ENCODE measurements at places on chromosomes 4 and X.
A peak's percentile ranks its signal among the peaks of the same experiment; 100 is the strongest.

- DNase-seq: no peak
Observed at GRCh38 chr4:27020603-27021002, 160.0 kb downstream of the STIM2 start.

DNA sequence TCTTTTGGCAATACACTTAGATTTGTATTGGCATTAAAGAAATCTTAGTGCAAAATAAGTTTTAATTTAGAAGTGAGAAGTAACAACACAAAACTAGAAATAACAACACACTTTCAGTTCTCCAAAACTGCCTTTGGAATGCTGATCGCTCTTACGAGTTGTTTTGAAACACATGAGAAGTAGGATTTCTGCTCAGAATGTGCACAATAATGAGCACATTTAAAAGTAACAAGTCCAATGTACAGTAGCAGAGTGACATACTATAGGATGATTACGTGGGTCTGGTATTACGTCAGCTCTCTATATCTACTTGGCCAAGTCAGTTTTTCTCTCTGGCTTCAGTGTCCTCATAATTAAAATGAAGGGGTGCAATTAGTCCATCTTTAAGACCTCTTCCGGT, 164.8 kb downstream of the CHM start:
- DNase-seq: no peak

GRCh38 chr4:138056541-138056940, 185.6 kb downstream of the SLC7A11 start:
- no peak for DNase-seq

DNA sequence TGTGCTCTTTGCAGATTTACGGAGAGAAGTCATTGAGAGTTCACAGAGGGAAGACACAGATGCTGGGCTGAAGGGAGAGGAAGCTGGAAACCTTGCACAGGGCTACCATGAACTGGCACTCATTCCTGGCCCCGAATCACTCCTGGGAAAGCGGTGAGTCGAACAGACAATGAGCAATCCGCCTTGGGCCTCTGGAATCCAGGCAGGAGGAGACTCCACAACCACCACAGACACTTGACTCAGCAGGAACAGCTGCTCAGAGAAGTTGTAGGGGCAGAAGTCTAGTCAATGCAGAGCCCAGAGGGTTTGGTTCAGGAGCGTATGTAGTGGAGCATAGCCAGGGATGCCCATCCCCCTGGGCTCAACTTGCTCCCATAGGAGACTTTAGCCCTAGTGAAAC, 62.8 kb upstream of the GRIA3 start:
- DNase-seq: no peak

DNA sequence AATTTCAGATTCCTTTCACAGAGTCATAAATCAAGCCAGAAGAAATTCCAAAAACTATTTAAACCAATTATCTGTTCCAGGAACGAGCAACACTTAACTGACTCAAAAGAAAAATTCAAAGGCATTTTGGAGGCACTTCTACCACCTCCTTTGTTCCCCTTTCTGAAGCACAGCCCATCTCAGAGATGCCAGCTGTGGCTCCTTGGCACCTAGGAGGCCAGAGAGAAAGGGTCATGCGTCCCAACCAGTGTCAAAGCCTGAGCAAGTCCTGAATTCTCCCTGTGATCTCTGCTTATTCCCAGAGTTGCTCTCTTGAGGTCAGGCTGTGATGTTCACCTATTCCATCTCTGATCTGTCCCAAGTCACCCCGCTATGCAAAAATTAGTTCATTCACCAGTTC, 105.0 kb upstream of the S100G start:
- DNase-seq: no peak

DNA sequence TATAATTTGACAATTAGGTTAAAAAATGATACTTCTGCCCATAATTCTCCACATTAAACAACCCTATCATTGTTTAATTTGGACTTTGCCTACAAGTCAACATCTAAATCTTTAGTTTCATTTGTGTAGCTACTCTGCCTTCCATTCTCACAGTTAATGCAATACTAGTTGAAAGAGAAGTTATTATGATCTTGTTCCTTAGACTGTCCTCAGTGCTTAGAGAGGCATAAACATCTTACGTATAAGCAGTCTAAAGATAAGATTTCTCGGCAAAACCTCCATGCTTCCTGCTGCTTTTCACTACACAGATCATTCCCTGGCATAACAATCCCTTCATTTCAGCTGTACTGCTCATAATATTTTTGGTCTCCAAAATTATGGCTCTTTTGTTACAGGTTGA, 105.1 kb upstream of the CAMK2D start:
- DNase-seq: no peak

DNA sequence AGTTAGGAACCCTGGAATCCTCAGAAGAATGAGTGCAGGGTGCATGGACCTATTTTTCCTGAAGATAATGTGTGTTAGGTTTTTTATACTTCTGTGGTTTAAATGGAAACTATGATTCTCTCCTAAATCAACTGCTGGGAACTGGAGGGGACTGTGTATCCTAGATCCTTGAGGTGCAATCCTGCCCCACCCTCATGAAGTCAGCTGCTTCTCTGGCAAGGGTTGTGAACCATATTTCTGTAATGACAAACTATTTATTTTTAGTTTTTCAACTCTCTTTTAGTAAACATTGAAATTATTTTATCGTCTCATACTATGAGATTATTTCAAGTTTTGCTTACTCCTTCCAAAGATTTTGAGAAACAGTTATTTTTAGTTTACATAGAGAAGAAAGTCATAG, 25.8 kb upstream of the VEGFC start:
- no peak for DNase-seq

DNA sequence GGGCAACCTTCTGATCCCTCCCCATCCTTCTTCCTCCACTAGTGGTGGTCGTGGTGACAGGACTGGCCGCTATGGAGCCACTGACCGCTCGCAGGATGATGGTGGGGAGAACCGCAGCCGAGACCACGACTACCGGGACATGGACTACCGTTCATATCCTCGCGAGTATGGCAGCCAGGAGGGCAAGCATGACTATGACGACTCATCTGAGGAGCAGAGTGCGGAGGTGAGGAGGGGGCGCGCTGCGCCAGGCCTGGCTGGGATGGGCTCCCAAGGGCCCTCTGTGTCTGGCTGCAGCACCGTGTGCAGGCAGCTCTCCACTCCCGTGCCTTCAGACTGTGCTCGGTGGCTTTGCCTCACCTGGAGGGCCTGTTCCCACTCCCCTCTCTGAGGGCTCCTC, 24.3 kb downstream of the RBM10 start:
- no peak for DNase-seq

DNA sequence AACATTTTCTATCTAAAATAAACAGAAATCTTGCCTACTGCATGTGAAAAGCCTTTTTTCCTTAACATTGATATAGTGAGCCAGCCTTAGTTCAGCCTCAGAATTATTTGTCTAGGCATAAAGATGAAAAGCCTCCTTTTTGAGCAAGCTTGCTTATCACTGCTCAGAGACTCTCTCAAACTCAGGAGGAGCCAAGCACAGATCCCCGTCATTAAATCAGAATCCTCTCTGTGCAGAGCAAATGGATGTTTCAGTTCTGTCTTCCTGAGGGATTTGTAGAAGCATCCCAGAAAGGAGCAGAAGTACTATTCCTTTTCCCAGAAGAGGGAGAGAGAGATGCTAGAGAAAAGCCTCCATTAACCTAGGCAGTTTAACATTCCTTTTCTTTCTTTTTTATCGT, 186.9 kb upstream of the LNX1 start:
- no peak for DNase-seq

DNA sequence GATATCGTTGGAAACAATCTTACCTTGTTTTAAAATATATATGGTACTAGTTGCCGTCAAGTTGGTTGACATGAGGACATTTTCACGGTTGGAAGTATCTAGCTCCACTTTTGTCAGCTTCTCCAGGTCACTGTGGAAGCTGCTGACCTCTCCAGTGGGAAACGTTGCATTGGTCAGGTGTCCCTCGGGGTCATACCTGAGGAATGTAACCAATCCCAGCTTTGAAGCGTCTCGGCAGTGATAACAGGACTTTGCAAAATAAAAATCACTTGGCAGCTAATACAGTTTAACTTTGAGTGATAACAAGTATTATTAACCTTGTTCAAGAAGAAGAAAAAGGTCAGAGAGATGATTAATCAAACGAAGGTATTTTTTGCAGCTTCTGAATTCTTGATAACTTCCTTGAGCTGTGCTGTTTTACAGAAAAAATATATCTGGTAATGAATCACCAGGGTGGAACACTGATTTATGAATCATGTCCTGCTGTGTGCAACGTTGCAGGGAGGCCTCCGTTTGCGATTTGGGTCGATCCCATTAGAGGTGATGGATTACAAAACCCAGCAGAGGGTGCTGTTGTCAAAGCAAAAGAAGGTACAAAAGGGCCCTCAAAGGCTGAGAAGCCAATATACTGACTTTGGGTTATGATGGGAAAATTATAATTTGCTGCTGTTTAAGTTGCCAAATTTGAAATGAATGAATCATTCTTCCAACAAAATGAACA, 60.1 kb downstream of the SH2D1A start:
- peak; percentile 79 for DNase-seq

DNA sequence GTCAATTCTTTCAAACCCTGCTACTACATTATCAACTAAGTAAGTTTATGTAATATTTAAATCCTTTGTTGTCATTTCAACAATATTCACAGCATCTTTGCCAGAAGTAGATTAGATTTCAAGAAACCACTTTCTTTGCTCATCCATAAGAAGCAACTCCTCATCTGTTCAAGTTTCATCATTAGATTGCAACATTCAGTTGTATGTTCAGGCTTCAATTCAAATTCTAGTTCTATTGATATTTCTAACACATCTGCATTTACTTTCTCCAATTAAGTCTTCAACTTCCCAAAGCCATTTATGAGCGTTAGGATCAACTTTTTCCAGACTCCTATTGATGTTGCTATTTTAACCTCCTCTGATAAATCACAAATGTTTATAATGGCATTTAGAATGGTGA, 66.1 kb downstream of the BMP3 start:
- DNase-seq: no peak

- DNase-seq: no peak
Observed at GRCh38 chrX:149060921-149061320, 444.2 kb downstream of the IDS start.

DNA sequence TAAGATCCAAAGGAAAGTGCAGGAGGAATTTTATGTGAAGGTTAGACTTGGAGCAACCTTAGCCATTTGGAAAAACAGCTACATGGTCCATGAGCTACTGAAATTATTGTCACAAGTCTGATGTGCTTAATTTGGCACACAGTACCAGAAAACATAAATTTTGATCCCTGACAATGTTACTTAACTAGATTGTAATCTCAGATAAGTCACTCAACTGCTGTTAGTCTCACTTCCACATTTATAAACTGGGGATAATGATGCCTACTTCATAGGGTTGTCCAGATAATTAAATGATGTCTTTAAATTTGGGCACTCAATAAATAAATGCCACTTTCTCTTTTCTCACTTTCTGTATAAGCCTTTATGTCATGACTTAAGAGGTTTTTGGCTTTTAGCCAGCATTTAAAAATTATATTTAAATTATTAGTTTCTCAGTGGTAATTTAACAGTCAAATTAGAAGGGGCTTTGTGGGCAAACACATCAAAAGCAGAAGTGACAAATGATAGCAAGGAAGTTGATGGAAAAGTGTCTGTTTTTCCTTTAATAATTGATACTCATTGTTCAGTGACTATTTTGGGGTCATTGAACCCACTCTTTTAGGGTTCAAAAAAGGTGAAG, 58.3 kb downstream of the PAQR3 start:
- DNase-seq: peak; percentile 27

GRCh38 chr4:807792-808191, 18.1 kb downstream of the CPLX1 start:
- DNase-seq: no peak

- no peak for DNase-seq
Observed at GRCh38 chr4:117134386-117134785, 49.0 kb upstream of the TRAM1L1 start.

DNA sequence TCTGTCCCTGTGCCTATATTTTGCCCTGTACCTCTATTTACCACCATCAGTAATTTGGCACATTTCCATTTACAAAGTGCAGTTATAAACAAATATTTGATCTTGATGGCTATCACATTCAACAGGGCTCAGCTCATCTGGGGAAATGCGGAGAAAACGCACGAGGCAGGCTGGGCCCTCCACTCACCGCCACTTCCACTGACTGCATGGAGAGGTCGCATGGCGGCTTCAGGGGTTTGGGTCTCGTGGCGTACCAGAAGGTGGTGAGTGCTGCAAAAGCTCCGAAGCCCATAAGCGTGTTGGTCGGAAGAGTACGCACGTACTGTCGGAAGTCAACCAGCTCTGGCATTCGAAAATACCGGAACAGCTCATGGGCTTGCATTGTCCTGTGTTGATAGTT, 22.6 kb downstream of the ACSL1 start:
- no peak for DNase-seq

DNA sequence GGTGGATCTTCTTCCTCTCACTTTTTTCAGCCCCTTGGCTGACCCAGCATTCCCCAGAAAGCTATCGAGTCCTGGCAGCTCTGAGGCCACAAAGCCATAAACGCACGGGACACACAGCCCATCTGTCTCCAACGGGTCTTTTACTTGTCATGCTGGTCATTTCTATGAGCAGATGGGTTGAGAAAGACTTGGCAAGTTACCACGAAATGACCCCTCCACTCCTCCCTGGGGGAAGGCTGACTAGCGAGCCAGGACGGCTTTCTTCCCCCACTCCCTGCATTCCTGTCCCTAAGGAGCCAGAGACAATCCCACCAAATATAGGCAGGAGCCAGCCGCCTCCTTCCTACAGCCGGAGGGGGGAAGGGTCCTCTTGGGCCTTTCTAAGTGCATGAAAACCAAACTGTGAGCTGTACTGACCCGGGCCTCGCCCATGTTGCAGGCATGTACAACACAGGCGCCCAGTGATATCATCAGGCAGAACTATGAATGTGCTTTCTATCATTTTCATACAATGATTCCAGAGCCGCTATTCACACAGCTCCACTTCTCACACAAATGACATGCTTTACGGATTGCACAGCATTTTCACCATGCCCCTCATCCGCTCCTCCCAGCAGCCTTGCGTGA, 28.6 kb downstream of the AFAP1 start:
- no peak for DNase-seq

DNA sequence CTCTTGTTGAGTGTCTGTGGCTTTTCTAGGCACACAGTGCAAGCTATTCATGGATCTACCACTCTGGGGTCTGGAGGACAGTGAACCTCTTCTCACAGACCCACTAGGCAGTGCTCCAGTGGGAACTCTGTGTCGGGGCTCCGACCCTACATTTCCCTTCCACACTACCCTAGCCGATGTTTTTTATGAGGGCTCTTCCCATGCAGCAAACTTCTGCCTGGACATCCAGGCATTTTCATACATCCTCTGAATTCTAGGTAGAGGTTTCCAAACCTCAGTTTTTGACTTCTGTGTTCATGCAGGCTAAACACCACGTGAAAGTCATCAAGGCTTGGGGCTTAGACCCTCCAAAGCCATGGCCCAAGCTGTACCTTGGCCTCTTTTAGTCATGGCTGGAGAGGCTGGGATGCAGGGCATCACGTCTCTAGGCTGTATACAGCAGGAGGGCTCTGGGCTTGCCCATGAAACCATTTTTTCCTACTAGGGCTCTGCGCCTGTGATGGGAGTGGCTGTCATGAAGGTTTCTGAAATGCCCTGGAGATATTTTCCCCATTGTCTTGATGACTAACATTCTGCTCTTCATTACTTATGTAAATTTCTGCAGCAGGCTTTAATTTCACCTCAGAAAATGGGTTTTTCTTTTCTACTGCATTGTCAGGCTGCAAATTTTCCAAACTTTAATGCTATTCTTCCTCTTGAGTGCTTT, 249.8 kb upstream of the CPEB2 start:
- no peak for DNase-seq
